ENCODE measurements at places on chromosomes 3 and 15.

- DNase-seq, result no peak
Observed at GRCh38 chr3:188284455-188285212, 130.7 kb downstream of the LPP start.

- DNase-seq, result no peak
Observed at GRCh38 chr3:187807086-187807862, 62.0 kb upstream of the BCL6 start.

- DNase-seq, result no peak
Observed at GRCh38 chr3:172098698-172099494, 59.5 kb downstream of the FNDC3B start.

GRCh38 chr3:58539626-58540025 is 2.6 kb upstream of the ACOX2 start:
- DNase-seq, result no peak

DNA sequence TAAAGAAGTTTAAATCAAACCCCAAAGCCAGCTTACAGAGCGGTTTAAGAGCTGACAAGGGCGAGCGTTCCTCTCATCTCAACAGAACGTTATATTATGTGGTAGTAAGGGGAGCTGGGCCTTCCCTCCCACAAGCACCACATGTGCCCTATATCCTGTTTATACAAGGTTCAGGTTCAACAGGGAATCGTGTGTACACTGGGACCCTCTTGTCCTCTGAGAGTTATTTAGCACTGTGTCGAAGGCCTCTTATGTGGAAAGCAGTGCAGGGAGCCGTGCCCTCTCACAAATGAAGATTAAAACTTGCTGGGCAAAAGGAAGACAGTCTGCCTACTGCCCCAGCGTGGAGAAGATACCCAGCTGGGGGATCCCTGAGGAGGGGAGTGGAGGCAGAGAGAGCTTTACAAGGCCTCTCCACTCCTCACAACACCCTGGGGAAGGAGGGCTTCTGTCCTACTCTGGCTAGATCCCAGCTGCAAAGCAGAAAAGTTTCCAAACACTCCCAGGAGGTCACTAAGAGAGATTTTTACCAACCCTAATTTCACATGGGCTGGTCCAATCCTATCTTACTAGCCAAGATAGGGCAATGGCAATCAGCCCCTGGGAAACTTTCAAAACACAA is 2.9 kb downstream of the TLE3 start:
- DNase-seq, result no peak

DNA sequence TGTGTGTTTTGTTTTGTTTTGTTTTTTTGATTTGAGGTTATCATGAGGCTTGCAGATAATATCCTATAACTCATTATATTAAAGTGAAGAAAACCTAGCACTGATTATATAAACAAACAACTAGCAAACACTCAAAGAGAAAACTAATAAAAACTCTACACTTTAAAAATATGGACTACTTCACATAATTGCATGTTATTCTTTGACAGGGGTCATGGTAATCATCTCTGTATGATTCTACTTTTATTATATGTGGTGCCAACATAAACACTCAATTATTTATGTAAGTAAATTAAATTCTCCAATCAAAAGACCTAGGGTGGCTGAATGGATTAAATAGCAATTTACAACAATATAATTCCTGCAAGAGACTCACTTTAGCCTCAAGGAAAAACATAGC is 44.6 kb upstream of the P3H2 start:
- no peak for DNase-seq

DNA sequence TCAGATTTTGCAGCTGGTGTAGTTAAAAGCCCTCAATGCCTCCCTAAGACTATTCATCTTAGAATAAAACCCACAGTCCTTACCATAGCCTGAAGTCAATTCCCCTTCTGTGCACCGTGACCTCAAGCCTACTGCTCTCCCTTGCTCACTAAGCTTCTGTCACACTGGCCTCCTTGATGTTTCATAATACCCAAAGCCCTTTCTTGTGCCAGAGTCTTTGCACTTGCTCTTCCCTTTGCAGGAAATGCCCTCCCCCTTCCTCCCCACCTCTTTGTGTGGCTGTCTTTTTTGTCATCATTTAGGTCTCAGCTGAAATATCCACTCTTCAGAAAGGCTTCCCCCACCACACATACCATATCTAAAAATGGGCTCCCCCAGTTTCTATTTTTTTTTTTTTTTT is 4.2 kb upstream of the PLEKHO2 start:
- no peak for DNase-seq

- DNase-seq, result no peak
Observed at GRCh38 chr3:89966877-89967665, 859.6 kb downstream of the EPHA3 start.

GRCh38 chr3:120468635-120469295 is 18.0 kb upstream of the FSTL1 start:
- DNase-seq, result no peak

DNA sequence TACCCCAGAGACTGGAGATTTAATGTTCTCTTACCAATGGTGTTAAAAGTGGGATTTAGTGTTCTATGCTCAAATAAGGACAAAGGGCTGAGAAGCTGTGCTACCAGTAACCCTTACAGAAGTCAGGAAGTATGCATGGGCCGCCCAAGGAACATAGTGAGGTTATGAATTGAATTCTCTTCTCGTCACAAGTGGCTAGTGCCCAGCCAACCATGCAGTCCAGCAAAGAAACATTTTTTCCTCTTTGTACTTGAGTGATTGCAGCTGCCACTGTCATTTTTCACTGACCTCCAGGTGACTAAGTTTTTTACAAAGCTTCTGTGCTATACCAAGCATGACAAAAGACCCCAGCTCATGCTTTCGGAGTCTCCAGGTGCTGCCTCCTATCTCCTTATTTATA is 110.6 kb upstream of the DCBLD2 start:
- DNase-seq, result no peak

DNA sequence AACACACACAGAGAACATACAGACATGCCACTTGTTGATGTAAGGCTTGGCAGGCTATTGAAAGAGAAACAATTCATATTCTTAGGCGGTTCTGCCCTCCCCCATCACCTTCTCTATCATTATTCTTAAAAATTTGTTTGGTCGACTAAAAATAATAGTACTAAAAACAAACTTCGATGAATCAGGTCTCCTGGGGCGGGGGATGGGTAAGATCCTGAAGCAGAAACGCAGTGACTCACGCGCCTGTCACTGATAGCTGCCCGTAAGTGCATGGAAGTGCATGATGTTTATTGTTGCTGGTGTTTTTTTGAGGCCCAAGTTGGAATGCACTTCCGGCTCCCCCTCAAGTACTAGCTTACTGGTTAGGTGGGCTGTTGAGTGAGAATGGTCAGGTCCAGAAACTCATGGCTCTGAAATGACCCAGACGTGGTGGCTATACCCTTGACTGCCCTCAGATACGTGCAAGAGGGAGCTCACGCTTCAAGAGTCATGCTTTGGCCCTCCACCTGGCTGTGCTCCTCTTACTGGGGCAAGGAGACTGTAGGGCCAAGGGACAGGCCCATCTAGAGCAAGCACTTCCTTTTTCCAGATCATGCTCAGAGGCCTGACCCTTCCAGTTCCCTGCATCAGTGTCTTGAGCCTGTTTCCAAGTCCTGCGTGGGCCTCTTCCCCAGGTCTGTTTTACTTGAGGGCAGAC is 10.9 kb downstream of the SMAD3 start:
- no peak for DNase-seq

DNA sequence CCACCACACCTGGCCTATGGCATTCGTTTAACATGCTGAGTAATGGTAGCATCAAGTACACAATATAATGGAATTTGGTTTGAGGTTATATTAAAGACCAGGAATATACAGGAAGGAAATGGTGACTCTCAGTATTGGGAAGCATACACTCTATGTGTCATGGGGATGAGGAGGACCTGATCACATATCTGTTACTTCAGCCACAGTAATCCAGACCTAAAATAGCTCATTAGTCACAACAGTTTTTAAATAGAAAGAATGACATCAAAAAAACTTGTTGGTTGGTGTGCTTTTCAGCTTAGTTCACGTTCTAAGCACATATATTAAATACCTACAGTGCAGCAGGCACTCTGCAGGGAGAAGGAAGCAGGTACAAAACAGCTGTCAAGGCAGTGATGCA is 52.5 kb upstream of the ATP2C1 start:
- no peak for DNase-seq

GRCh38 chr3:25583343-25583742 is 81.4 kb downstream of the TOP2B start:
- DNase-seq, result no peak

DNA sequence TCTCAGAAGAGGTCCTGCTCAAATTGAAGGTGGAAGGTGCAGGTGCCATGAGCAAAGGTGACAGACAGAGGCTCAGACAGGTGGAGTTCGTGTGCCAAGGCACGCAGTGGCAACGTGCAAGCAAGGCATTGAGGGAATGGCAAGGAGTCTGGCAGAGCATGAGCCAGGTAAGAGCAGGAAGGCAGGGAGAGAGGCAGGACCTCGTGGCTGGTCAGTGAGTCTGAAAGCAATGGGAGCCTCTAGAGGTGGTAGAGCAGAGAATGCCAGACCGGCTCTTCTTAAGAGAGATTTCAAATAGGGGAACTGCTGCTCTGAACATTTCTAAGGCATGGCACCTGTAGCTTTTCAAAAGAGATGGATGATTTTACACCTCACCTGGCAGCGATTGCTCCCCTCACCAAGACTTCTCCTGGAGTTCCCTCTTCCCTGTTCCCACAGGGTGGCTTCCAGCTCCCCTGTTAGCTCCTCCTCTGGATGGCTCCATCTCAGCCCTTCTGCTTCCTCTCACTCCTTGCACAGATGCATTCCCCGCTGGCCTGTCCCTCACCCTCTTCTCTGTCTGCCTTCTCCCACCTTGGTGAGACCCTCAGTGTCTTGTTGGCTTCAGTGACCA is 2.7 kb downstream of the MYO5C start:
- no peak for DNase-seq

DNA sequence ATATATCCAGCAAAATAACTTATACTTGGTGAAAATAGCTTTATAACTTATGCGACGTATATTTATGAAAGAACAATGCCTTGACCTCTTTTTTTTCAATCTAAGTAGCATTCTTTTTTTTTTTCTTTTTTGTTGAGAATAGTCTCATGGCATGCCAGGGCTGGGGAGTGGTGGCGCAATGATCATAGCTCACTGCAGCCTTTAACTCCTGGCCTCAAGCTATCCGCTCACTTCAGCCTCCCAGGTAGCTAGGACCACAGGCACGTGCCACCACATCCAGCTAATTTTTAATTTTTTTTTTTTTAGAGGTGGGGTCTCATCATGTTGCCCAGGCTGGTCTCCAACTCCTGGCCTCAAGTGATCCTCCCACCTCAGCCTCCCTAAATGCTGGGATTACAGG is 43.5 kb downstream of the RAB8B start:
- DNase-seq, result no peak

DNA sequence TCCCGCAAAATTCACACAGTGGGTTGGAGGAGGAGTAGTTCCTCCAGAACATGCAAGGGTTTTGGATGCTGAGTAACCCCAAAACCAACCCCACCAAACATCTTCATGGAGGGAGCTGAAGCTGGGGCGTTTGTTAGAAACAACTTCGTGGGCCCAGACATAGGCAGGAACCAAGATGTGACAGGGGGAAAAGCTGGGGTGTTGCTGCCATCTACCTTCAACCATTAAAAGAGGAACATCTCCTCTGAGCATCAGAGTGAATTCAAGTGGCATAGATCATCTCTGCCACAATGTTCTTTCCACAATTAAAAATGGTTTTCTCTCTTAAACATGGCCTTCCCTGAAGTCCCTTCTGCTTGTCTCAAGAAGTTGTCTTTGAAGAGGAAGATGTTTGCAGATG is 20.5 kb downstream of the SIDT1 start:
- DNase-seq, result no peak

- no peak for DNase-seq
Observed at GRCh38 chr3:88019024-88019423, 39.8 kb downstream of the CGGBP1 start.

GRCh38 chr15:28886431-28887338 is 911 bp downstream of the APBA2 start:
- DNase-seq, result no peak

GRCh38 chr3:31696815-31697548 is 164.3 kb downstream of the STT3B start:
- DNase-seq, result no peak
